Vagina (tissue), 2 donors: ENCODE measurements at places on chromosomes 6 and 20.

- no peak for DNase-seq
These were observed 309.0 kb upstream of the PTCHD4 start for GRCh38 chr6:48419992-48420391.

GRCh38 chr20:46709459-46710152 lies at the start of gene SLC2A10:
TSS of gene SLC2A10 (plus strand) at chr20:46709649. CDS start at chr20:46709737, 88 bp downstream.
- no peak for DNase-seq

DNA sequence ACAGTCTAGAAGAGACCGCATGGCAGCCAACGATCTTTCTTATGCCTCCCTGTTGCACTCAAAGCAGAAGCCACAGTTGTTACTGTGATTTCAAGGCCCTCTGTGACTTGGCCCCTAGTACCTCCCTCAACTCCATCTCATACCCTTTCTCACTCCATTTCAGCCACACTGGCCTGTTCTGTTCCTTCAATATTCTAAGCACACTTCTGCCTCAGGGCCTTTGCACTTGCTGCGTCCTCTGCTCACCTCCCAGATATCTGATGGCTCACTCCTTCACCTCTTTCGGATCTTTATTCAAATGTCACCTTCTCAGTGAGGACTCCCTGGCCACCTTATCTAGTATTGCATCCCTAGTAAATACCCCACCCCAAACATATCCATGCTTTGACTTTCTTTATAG lies 29.4 kb upstream of the CCN6 start:
- DNase-seq, result no peak

DNA sequence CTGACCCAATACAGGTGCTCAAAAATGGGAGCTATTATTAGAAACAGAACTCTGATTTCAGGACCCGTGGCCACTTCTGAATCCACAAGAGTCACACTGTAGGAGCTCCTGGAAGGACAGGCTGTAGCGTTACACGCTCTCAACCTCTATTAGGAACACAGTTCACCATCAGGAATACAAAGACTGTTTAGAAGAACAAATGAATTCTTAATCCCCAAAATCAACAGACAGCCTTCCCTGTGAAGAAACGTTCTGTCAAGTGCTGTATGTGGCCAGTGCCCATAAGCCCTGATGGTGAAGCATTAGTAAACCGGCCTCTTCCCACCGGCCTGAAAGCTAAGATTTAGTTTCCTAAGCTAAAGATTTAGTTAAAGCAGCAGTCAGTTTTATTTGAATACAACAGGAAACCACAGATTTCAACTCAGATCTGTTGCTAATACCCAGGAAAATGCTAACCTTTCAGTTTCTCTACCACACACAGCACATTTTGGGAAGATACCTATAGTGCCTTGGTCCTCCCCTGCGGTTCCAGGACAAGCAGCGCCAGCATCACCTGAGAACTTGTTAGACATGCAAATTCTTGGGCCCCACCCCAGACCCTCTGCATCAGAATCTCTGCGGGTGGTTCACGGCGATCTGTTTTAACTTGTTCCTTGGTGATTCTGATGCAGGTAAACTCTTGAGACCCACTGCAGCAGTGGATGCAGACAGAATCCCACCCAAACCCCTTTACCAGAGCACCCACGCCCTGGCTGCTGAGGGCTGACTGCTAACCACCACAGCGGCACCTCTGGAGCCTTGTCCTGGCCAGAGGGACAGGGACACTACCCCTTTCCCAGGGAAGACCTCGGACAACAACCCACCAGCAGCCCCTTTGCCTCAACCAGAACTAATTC lies 33.4 kb downstream of the MTRES1 start:
- DNase-seq, result no peak

- no peak for DNase-seq
These were observed 4.0 kb downstream of the LY6G5C start for GRCh38 chr6:31676904-31677303.

DNA sequence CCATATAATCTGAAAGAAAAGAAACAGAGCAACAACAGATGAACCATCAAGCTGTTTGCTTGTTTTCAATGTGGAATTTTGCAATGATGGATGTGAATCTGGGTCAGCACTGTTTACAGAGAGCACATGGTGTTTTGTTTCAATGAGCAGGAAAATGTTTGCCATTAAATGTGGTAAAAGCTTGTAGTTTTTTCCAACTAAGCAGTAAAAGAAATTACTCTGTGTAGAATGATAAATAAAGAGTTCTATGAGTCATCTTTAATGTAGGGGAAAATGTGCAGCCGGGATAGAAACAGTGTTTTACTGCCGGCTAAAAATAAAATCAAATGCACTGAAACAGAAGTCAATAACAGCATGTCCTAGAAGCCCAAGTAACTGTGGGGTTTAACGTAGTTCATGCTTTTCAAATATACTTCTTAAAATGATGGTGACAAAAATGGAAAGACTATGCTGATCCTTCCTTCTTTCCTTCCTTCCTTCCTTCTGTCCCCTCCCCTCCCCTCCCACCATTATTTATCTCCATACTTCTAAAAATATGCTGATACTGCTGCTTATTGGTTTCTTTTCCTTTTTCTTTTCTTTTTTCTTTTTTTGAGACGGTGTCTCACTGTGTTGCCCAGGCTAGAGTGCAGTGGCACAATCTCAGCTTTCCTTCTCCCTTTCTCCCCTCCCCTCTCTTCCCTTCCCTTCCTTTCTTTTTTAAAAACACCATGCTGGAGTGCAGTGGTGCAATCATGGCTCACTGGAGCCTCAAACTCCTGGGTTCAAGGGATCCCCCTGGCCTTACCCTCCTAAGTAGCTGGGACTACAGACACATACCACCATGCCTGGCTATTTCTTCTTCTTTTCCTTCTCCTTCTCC lies 6.3 kb upstream of the NAA20 start:
- DNase-seq, result no peak

- DNase-seq, result no peak
These were observed at the start of gene WFDC5 for GRCh38 chr20:45114465-45115385. TSS of gene WFDC5 (minus strand) at chr20:45115174. CDS start at chr20:45115083, 91 bp downstream.

DNA sequence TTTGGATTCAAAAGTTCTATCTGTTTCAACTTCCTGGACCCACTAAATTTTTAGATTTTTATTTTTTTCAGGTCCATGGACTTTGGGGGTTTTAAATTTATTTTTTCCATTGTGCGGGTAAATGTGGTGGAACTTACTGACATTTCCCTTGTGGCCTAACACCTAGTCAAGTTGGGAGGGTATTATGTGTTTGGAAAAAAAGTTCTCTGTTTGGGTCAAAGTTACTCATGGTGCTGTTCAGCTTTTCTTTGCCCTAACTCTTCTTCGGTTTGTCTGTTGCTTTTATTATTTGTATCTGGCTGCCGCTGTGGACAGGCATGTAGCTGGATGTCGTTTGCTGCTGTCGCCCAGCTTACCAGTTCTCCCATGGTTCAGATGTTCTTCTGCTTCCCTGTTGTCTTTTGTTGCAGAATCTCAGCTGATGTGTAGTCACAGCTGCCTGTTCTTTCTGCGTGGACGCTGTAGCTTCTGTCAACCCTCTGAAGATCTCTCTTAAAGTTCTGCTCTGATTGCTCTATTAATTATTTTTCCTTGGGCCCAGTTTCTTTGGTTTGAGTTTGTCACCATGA lies 7.9 kb downstream of the IGF2R start:
- no peak for DNase-seq

DNA sequence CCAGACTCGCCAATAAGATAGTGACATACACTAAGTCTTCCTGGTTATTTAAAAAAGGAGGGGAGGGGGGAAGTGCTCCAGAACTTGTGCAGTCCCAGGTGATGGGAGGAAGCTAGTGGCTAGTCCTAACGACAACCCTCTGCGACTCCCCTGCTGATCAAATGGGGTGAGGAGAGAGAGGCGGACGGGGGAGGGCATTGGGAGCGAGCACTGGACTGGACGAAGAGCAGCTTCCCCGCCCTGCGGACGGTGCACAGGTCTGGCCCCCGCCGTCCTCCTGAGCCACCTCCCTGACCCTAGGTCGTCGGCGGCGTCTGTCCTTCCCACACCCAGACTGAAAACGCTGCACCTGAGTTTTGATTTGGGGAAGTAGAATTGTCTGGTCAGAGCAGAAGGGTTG lies 2.2 kb upstream of the OLIG3 start:
- DNase-seq, result no peak

DNA sequence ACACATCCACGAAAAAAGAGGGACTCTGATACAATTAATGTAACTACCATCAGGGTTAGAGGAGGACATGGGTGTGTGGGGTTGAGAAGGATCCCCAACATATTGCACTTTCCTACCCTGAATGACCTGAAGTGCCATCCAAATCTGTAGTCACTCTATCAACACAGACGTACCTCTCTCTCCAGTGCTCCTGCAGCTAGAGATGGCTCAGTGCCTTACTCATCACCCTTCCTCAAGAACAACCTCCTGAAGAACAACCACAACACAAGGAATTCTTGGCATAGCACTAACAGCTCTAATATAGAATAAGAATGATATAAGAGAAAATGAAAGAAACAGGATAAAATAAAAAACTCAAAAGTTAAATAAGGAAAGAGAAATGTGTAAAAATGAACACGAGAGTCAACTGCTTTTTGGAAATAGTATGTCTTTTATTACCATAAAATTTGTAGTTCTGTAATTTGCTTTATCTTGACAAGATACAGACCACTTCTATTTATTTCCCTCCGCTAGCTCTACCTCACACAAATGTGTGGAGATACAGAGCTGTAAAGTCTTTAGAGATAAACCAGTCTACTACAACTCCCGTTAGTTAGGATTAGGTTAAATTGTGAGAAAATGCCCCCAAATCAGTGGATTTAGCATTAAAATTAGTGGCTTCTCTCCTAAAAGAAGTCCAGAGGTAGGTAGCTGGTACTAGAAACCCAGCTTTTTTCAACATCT lies 63.9 kb downstream of the REV3L start:
- DNase-seq, result no peak

- DNase-seq, result no peak
These were observed 34.0 kb downstream of the KIAA1755 start for GRCh38 chr20:38226553-38226952.

GRCh38 chr20:32541323-32542258 lies 43.5 kb downstream of the NOL4L start:
- DNase-seq, result no peak

DNA sequence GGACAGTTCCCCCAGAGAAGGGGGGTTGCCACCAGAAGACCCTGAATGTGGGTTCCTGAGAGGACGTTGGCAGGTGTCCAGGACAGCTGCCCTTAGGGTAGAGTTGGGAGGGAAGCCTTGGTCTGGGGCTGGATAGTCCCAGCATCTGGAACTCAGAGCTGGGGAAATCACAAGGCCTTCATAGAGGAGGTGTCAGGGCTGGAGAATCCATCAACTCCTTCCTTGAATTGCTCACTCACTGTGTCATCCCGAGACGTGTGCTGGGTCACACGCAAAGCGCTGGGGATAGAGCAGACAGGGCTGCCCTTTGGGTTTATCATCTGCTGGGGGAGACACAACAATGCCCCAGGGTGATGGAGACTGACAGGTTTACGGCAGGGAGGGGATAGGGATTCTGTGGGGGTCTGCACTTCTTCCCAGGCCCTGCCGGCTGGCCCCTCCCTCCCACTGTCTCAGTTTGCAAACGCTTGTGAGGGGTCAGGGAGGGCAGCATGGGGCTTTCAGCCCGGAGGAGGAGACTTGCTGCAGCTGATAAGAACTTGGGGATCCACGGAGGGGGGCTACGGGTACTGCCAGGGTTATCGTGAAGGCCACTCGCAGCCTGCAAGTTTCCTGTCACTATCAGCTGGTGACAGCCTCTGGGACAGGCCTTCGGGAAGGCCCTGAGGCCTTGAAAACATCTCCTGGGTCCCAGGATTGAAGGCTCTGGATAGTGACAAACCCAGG lies 18.6 kb downstream of the RBM38 start:
- no peak for DNase-seq

- no peak for DNase-seq
These were observed 87.4 kb downstream of the GJA1 start for GRCh38 chr6:121522771-121523386.

DNA sequence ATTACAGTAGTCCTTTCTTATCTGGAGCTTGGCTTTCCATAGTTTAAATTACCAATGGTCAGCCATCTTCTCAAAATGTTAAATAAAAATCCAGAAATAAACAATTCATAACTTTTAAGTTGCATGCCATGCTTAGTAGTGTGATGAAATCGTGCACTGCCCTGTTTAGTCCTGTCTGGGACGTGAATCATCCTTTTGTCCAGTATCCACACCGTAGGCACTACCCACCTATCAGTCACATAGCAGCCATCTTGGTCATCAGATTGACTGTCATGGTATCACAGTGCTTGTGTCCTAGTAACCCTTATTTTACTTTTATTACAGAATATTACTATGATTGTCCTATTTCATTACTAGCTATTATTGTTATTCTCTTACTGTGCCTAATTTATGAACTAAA lies 924.1 kb downstream of the EYS start:
- DNase-seq, result no peak

DNA sequence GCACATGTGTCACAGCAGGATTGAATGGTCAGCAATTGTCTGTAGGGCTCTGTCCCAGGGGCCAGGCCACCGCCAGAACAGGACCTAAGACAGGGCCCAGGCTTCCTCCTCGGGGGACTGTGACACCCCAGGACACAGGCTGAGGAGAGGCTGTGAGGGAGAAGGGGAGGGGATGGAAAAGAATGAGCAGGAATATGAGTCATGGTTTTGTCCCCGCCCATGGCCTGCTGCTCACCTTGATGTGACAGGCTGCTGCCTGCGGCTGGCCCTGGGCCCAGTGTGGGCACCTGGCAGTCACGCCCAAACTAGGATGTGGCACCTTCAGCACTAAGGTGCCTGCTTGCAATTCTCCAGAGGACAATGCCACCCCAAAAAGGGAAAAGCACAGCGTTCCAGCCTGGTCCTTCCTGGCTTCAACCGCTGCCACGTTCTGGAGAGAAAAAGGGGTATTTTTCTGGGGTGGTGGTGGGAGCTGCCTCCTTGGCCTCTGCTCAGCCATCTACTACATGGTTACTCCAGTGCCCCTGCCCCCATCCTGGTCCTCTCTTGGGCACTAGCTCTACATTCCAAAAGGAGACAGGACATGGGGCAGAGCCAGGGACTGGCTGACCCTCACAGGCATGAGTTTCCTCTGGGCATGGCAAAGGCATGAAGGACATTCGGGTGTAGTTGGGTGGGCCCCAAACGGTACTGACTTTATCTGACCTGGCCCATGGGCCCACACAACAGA lies 93.4 kb downstream of the SLC22A23 start:
- DNase-seq, result no peak

- DNase-seq, result no peak
These were observed 112.7 kb downstream of the PSMB1 start for GRCh38 chr6:170440437-170440836.

GRCh38 chr20:19821606-19822005 lies 63.5 kb downstream of the RIN2 start:
- no peak for DNase-seq

- no peak for DNase-seq
These were observed 735 bp upstream of the SLC23A2 start for GRCh38 chr20:5002077-5002413.

DNA sequence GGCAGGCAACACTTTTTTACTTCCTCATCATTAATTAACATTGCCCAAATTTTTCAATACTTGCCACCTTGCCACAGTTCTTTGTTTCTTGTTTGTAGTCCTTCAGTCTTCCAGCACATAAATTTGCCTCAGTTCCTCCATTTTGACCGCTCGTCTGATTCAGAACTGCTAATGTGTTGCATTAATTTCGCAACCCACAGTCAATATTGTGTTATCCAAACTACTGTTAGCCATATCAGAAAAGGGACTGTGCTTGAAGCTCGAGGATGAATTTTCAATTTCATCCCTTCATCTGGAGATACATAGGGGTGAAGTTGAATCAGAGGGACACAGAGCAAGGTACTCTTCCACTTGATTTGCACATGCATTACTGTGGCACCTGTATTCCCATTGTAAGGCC lies 421.5 kb downstream of the CDKAL1 start:
- DNase-seq, result no peak

GRCh38 chr20:56422076-56422823 lies 10.2 kb downstream of the CASS4 start:
- DNase-seq, result no peak
